ENCODE measurements at places on chromosomes 4 and X.
A peak's percentile ranks its signal among the peaks of the same experiment; 100 is the strongest.

DNA sequence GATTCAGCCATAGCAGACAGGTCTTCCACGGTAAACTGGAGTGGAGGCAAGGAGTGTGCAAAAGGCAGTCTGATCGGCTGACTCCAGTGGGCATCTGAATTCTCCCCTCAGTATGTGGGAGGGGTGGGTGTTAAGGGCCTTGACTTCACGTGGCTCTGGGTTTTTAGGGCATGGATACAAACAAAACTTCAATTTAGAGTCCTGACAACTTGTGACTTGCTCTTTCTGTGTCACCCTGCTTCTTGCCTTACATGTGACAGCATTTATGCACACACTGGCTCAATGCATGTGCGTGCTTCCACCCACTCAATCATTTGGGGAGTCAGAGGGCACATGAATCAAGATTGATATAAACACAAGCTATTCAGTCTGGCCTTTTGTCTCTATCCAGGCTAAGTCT is 17.5 kb downstream of the PLP1 start:
- no peak for DNase-seq

DNA sequence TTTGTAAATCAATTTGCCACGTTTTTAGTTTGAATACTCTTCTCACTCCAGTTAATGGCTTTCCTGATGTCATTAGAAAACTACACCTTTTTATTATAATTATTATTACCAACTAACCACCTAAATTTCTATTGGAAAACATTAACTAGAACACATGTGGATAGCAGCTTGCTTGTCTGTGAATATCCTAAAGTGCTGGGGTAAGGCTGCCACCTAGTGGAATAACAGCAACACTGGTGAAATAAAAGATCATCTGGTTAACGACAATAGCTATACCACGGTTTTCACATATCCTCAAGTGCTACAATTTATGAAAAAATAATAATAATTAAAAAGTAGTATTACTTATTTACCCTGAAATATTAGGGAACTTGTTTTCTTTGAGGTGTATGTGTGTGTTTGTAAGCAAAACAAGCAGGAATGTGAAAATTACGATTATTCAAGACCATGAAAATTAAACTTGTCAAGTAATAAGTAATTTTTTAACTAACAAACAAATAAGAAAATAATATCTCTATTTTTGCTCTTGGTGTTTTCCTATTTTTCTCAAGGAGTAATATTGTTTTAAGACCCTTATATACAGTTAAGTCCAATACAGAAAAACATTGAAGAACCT is 130.1 kb upstream of the TECRL start:
- DNase-seq: no peak

DNA sequence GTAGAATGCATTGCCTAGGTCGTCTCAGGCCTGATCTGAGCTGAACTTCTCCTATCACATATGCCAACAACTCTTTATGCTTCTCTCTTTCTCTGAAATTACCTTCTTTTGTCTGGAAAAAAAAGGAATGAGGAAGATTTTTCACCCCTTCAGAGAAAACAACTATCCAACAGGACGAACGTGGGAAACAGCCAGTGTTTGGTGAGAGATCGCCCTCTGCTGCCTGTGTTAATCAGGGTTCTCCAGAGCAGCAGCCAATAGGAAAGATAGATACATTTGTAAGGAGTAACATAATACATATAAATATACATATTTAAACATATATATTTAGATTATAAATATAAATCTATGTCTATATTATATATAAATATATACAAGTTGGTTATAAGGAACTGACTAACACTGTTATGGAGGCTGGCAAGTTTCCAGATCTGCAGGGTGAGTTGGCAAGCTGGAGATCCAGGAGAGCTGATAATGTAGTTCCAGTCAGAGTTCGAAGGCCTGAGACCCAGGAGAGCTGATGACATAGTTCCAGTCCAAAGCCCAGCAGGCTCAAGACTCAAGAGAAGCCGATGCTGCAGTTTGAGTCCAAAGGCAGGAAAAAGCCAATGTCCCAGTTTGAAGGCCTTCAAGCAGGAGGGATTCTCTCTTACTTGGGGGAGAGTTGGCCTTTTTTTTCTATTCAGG is 13.3 kb downstream of the CETN2 start:
- DNase-seq: no peak

GRCh38 chr4:87838890-87839591 is 6.3 kb downstream of the MEPE start:
- no peak for DNase-seq

DNA sequence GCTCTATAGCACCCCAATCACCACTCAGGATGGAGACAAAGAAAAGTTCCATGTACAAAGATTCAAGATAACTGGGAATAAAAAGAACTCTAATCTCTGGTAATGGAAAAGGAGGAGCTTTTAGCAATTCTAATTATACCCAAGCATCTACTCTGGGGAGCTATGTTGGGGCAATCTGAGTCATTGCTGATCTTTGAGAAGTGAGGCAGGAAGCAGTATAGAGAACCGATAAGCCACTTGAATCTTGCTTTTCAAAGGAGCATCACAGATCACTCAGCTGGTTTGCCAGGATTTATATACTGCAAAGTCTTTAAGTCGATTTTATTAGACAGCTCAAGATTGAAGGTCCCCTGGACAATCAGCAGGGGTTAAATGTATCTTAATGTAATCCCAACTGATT is 220.0 kb downstream of the ENOX2 start:
- no peak for DNase-seq

GRCh38 chr4:121838136-121838535 is 14.5 kb upstream of the CCNA2 start:
- no peak for DNase-seq

- no peak for DNase-seq
These were observed 81.9 kb upstream of the ATXN3L start for GRCh38 chrX:13401724-13402123.

DNA sequence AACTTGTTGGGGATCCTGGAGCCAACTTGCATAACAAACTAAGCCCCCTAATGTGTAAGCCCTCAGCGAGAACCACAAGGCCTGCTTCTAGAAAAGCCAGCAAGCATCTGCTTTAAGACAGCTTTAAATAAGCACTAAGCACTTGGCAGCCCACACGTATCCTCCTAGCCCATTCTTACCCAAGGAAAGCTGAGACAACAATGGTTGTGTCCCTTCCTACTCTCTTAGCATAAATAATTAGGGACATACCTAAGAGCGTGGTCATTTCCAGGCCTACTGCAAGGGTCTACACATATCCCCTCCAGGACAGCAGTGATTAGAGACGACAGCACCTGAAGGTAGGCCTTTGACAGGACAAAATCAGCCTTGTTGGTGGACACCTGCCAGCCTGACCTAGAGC is 322.8 kb upstream of the PPARGC1A start:
- no peak for DNase-seq

GRCh38 chr4:139522457-139522856 is 33.6 kb downstream of the SETD7 start:
- no peak for DNase-seq

DNA sequence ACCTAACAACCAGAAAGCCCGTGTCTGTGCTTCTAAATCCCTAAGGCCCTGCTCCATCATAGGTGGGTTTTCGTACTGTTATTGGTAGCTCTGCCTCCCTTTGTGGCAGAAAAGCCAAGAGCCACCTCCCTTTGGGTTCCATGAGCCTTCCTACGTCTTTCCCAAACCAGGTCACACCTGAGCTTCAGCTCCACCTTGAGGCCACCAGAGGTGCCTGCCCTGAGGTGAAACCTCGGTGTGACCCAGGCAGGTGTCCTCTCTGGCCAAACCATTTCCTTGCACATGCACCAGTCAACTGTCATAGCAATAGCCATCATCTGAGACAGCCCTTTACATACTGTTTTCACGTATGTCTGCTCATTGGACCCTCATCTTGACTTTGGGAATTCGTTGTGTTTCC is 188.0 kb upstream of the RBPJ start:
- DNase-seq: no peak

DNA sequence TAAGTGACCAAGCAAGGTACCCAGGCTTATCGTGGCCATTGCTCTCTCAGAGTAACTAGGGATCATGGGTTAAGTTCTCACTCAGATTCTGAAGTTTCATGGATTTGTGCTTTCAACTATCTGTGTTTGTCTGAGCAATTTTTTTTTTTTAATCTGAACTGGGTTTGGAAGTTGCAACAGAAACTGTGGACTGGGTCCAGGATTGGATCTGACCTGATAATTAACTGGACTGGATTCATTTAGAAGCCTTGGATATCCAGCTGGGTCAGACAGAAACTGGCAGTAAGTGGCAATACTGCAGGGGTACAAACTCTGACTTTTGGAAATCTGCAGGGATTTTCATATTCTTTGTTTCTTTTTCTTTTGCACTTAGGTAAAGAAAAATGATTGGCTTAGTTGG is 38.7 kb upstream of the FGF2 start:
- DNase-seq: no peak

- DNase-seq: no peak
These were observed 103.2 kb upstream of the CITED1 start for GRCh38 chrX:72408885-72409284.

DNA sequence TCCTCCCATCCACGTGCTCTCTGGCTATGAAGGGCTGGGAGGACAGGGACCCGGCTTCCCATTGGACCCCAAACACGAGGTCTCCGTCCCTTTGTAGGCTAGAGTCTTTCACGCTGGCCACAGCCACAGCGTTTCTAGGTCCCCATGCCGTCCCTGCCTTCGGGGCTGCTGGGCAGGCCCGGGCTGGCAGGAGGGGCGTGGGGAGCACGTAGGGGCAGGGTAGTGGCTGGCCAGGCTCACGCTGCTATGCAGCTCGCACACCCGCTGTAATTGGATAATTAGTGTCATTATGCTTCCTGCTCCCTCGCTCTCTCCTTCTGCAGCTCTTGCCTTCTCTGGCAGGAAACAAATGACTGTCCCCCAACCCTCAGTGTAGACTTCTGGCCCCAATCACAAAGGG is 9.8 kb downstream of the ATP2B3 start:
- no peak for DNase-seq

GRCh38 chrX:17798921-17799320 is 61.6 kb downstream of the SCML1 start:
- no peak for DNase-seq

DNA sequence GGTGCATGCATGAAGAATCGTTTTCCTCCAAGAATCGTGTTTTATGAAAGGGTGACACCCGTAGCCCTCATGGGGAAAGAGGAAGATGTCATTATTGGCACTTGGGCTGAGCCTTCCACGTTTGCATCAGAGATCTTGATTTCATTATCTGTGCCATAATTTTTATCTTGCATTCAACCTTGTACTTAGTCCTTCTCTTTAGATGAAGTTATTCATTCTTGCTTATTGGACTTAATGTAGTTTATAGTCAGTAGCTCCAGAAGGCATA is 66.8 kb downstream of the GAB1 start:
- DNase-seq: no peak

- DNase-seq: no peak
These were observed 8.1 kb downstream of the ANXA5 start for GRCh38 chr4:121688701-121689100.

GRCh38 chr4:102355748-102356147 is 10.5 kb upstream of the SLC39A8 start:
- no peak for DNase-seq

DNA sequence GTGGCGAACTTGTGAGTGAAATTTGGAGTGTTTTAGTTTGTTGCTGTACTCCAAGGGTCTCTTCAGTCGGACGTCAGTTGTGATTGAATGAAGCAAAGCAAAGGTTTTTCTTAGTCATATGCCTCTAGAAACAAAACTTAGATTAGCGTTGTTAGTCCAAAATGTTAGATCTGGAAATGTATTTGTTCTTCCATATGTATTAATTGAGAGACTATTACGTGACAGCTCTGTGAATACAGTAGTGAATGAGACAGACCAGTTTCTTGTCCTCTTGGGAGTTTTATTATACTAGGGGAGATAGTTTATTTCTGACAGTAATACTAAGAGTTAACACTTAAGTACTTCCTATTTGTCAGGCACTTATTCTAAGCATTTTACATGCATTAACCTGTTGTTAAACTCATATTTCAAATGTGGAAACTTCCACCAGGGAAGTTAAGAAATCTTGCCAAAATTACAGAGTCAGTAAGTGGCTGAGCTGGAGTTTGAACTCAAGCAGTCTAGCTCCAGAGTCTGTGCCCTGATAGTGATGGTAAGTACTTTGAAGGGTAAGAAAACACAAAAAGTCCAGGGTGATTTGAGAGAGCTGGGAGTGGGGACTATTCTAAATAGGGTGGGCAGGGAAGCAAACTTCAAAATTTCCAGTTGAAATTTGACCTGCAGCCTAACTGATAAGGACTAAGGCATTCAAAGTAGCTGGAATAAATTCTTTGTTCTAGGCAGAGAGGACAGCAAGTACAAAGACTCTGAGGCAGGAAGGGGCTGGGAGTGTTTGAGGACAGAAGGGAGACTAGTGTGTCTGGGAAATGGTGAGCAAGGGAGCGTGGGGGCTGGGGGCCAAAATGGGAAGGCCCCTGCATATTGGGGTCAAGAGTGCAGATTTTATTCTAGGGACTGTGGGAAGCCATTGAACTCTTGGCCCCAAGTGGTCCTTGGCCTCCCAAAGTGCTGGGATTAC is 17.0 kb downstream of the ADD1 start:
- DNase-seq: no peak

- no peak for DNase-seq
These were observed 840 bp downstream of the ZNF711 start for GRCh38 chrX:85244450-85245211.

GRCh38 chr4:52618795-52619590 is 40.1 kb downstream of the USP46 start:
- DNase-seq: no peak

DNA sequence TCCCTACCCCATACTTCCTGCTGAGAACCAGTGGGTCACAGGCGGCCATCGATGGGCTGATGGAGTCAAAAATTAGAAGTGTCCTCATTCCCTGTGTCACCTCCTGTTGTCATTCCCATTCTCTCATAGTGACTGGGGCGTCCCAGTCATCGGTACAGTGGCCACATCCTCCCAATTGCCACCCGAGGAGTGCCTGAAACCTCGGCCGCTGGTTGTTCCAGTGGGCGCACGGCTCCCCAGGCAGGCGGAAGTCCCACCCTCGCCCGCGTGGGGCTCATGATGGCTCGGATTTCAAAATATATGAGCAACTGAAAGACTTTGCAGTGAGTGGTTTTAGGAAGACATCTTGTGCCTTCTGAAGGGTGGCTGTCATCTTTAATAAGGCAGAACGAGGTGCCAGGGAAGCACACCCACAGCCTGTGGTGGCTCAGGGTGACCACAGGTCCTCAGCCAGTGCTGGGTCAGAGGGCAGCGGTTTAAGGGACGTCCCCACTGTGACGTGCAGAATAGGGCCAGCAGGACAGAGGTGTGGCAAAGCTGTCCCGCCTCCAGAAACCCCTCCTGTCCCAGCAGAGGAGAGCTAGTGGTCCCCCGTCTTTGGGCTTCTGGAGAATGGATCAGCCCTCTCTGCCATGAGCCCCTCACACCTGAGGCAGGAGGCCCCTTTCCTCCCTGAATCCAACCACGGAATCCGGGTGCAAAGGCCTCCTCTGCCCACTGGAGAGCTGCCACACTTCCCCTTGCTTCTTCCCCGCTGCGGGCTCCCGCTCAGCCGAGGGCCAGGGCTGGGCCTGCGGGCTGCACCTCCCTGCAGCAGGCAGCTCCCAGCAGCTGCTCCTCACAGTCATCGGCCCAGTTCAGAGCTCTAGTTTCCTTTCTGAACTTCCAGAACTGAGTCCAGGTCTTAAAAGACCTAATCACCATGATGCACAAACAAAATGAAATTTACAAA is 90.4 kb downstream of the ABLIM2 start:
- no peak for DNase-seq

- DNase-seq: no peak
These were observed 39.9 kb downstream of the SAT1 start for GRCh38 chrX:23822841-23823240.

- DNase-seq: peak; percentile 34
These were observed 3.5 kb downstream of the SH3KBP1 start for GRCh38 chrX:19883878-19884277.
